ENCODE measurements at places on chromosomes 1 and 21. TPM values are rescaled to one million over a fixed set of nuclear protein-coding genes. Genes with fewer than 3 reads are reported as not detected.

Gene FCRL1
- total RNA-seq, result not detected

Gene PTCH2
- total RNA-seq, result 0.33 TPM

Gene GUCA2B
- total RNA-seq, result not detected

Gene C1orf185
- not detected for total RNA-seq

Gene C1QA
- not detected for total RNA-seq
